ENCODE measurements at places on chromosomes 3 and 15.

DNA sequence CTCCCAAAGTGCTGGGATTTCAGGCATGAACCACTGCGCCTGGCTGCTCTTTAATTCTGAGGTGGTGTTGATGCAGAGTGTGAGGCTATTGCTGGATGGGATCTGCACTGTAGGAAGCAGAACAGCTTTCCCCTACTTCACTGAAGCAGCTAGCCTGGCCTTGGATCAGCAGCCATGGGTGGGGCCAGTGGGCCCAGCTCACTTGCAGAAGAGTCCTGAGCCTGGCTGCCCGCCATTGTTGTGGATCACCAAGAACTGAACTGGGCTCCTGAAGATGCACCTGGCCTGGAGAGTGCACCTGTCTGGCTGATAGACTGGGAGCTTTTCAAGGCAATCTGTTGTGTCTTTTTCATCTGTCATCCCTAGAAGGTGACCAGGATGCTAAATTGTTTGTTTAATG lies 11.9 kb downstream of the TLNRD1 start:
- no peak for DNase-seq

DNA sequence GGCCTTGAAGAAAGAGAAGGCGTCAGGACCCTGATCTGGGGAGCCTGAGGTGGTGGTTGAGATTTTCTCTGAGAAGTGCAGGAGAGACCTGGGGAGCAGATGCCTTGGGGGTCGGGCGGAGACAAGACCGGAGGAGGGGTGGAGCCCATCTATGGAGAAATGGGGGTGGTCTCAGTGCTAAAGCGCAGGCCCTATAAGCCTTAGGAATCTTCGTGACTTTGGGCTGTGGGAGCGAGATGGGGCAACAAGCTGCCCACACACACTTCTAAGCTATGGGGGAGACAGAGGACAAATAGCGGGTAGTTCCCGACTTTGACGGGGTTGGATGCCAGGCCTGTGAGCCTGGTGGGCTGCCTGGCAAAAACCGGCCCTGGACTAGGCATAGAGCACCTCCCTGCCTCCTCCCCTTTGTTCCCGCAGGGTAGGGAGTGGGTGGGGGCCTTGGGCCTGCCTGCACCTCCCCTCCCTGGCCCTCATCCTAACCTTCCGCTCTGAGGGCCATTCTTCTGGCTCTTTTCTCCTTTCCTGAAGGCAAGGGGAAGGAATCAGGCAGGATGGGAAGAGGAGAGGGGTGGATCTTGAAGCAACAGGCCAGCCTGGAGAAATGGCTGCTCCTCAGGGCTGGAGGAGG lies 880 bp downstream of the NISCH start:
- peak; percentile 50 for DNase-seq

DNA sequence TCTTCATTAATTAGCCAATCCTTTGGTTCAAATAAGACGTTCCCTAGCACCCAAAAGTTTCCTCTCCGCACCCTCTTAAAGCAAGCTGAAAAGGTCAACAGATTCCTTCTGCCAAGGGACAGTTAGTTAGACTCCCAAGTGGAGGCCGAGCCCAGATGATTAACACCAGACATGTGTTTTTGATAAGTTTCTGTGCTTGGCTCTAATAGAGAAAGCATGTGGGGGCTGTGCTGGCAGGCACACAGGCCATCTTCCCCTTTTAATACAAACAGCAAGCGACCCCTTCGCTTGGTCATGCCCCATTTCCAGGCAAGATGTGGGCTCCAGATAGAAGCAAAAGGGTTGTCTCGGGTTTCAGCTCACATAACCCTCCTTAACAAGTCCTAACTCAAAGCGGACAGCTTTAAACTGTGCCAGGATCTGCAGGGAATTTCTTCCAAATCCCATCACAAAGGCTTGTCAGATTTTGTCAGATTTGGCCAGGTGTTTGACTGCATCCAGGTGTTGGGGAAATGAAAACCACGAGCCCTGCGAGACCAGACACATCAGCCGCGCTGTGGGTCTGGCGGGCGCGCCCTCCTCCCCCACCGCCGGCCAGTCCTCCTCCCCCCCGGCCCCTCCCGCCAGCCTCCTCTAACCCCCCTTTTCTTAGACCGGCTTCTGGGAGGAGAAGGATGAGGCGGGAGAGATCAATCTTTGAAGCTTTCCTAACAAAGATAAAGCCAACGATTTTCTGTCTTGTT lies 3.3 kb downstream of the HES1 start:
- peak; percentile 29 for DNase-seq

- DNase-seq, result no peak
Measured at GRCh38 chr3:106570426-106570825, 701.6 kb upstream of the CBLB start.

- no peak for DNase-seq
Measured at GRCh38 chr3:120410116-120410515, 40.7 kb downstream of the FSTL1 start.

- no peak for DNase-seq
Measured at GRCh38 chr3:178324356-178324755, 211.9 kb upstream of the KCNMB2 start.

All from hepatic stellate cell (primary cell).